Lower lobe of right lung (tissue), 2 donors: ENCODE measurements at places on chromosomes 7 and 10. TPM values are rescaled to one million over a fixed set of nuclear protein-coding genes. Genes with fewer than 3 reads are reported as not detected.
A peak's percentile ranks its signal among the peaks of the same experiment; 100 is the strongest.

- DNase-seq: no peak
Measured at GRCh38 chr10:97542169-97543024, 30.2 kb upstream of the ANKRD2 start.

DNA sequence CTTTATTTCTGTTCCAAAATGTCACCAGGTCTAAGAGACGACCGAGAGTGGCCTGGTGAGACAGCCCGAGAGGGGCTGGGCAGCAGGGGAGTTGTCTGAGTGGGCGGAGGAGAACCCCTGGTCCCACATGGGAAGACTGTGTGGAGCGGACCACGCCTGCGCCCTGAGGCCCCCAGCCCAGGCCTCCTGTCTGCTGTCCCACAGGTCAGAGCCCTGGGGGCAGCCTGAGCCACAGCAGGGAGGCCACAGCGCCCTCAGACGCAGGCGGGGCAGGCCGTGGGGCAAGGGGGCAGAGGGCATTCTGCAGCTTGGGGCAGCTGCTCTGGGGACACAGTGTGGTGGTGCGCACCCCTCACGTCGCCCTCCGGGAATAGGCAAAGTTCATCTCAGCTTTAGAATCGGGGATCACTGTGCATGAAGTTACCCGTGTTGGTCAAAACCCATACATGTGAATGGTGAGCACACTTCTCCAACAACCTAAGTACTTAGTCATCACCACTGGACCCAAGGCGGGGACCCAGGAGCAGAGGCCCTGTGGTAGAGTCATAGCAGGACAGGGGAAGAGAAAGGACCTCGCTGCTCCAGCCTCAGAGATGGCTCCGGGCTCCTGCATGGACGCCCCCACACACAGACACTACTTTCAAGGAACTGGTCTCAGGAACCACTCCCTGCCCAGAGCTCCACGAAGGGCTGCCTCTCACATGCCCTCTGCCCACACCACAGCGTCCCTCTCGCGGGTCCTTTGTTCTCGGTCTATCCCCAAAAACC lies 214.7 kb downstream of the ELFN1 start:
- DNase-seq: no peak

GRCh38 chr7:82319674-82320118 lies 123.9 kb downstream of the CACNA2D1 start:
- peak; percentile 51 for DNase-seq

Gene SFTPA1
- total RNA-seq: 10,352 TPM

GRCh38 chr10:49363309-49364031 lies 32.4 kb downstream of the DRGX start:
- DNase-seq: no peak

Gene ABCB8
- total RNA-seq: 42.4 TPM

DNA sequence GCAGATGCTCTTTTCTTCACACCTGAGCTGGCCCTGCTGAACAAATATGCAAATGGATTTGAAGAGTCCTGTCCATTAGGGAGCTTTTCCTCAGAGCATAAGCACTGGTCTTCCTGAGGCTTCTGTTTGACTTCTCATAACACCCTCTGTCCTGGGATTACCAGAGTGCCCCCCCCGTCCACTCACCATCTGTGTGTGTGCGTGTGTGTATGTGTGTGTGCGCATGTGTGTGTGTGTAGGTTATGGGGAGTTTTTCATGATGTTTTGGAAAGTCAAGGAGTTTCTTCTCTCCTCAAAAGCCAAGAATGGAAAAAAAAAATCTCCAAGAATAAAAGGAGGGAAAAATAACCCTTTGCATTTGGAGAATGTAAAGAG lies 57.7 kb upstream of the COMTD1 start:
- DNase-seq: no peak

- no peak for DNase-seq
Measured at GRCh38 chr10:51186361-51186760, 112.1 kb downstream of the PRKG1 start.

Gene HBP1
- total RNA-seq: 81.9 TPM

Gene PTN
- total RNA-seq: 6.3 TPM

DNA sequence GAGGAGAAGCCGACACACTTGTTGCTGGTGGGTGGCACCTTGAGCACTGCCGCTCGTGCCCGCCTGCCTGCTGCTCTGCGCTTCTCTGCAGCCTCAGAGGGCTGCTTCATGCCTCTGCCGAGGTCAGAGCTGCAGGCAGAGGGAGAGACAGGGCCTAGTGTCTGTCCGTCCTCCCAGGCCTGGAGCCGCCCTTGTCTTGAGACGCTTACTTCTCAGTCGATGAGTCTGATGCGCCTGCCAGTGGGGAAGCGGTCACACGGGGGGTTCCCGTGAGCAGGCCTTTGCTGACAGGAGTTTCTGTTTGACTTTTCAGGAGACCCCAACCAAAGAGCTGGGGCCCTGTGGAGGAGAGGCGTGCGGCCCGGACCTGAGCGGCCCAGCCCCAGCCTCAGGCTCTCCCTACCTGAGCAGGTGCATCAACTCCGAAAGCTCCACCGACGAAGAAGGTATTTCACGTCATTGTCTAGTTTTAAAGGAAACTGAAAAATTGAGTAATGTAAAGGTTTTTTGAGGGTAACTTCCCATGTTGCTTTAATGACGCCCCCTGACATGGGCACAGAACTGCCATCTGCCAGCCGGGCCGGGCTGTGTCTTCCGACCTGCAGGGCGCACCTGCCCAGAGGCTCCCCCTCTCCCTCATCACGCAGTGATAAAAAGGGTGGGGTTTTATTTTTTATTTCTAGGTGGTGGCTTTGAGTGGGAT lies 7.8 kb upstream of the BHLHA15 start:
- no peak for DNase-seq

GRCh38 chr10:1467334-1468076 lies 269.8 kb downstream of the ADARB2 start:
- no peak for DNase-seq

GRCh38 chr10:23253780-23254179 lies 61.7 kb downstream of the PTF1A start:
- no peak for DNase-seq

- DNase-seq: no peak
Measured at GRCh38 chr7:114047889-114048288, 129.1 kb upstream of the PPP1R3A start.

Gene CLCN1
- total RNA-seq: not detected

GRCh38 chr7:121796381-121796780 lies 76.6 kb upstream of the PTPRZ1 start:
- no peak for DNase-seq

DNA sequence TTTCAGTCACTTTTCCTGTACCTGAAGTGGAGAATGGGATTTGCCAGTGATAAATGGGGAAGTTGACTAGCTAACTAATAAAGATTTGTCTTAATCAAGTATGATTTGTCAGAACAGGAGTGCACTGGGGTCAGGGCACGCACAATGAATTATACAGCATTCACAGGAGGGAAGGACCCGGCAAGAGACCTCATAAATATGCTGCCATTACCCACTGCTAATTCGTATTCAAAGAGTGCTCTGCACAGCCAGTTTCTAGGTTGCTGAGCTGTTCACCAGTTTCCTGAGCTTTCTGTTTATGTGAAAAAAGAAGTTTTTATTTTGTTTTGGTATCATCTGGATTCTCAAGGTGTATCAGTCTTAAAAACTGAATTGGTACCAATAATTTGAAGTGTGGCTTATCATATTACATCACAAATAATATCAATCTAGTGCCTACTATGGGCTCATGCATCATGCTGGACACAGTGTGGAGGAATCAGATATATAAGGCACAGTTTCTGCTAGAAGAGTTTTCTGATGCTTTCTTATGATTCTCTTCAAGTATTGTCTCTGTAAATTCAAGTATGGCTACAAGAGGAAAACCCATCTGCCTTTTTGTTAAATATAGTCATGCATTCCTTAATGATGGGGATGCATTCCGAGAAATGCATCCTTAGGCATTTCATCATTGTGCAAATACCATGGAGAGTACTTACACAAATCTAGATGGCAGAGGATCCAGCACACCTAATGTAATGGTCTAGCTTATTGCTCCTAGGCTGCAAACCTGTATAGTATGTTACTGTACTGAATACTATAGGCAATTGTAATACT lies 202.2 kb downstream of the VTI1A start:
- no peak for DNase-seq

- DNase-seq: no peak
Measured at GRCh38 chr7:46774515-46774914, 807.4 kb downstream of the TNS3 start.

GRCh38 chr10:60807499-60807898 lies 29.2 kb downstream of the CDK1 start:
- DNase-seq: no peak

DNA sequence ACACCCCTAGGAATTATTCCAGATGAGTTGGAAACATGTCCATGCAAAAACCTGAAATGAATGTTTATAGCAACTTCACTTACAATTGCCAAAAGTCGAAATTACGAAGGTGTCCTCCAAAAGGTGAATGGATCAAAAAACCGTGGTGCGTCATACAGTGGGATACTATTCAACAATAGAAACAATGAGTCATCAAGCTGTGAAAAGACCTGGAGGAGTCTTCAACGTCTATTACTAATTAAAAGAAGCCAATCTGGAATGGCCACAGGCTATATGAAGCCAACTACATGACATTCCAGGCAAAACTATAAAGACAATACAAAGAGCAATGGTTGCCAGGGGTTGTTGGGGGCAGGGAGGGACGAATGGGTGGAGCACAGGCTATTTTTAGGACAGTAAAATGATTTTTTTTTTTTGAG lies 12.6 kb upstream of the PPP2R2D start:
- no peak for DNase-seq

- no peak for DNase-seq
Measured at GRCh38 chr7:23276376-23276775, 22.8 kb upstream of the MALSU1 start.

Gene SPDYE8
- total RNA-seq: not detected

DNA sequence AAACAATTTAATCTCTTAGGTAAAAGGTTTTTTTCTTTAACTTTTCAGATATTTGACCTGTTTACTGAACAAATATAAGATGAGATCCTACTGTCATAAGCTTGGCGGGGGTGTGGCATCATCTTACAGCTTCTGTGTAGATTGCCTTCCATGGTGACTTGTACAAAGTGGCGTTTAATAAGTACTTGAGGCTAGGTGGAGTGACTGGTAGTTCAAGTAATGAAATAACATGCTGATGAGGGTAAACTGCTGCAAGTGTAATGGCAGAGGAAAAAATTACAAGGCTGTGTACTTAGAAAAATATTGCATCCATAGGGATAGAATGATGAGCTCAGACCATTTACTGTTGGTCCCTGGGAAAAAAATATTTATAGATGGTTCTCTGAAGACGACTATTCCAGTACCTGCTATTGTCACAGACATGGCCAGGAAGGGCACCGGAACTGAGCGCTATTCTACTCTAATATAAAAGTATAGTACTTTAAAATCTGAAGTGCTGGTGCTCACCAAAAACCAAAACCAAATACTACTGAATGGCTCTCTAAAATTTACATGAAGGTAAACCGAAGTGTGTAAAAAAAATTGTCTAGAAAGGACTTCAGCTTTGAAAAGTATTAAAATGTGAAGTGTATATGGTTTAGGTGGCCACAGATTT lies 42.4 kb downstream of the DNAH11 start:
- no peak for DNase-seq
